Activated CD4-positive, alpha-beta T cell treated with anti-CD3 and anti-CD28 coated beads, Interleukin-2, amount 10 ng/mL, durations not matched to agents 7 days and 5 days (primary cell): ENCODE measurements at places on chromosomes 2 and 18. TPM values are rescaled to one million over a fixed set of nuclear protein-coding genes. Genes with fewer than 3 reads are reported as not detected.
A peak's percentile ranks its signal among the peaks of the same experiment; 100 is the strongest.

The MBD5 gene
- 51.7 TPM for total RNA-seq

- no peak overlapping the region for H3K27ac ChIP-seq
- H3K36me3 ChIP-seq = peaks cover 7% of the 10 kb centered on the region
- H3K27me3 ChIP-seq = no peaks in the 10 kb centered on the region
- no peak for DNase-seq
- no peak overlapping the region for H3K4me3 ChIP-seq
These were observed 37.6 kb downstream of the LMAN2L start for GRCh38 chr2:96702098-96702785.

- H3K27ac ChIP-seq = no peak overlapping the region
- no peaks in the 10 kb centered on the region for H3K36me3 ChIP-seq
- H3K27me3 ChIP-seq = peaks cover 12% of the 10 kb centered on the region
These were observed 142.1 kb downstream of the GFPT1 start for GRCh38 chr2:69244882-69245281.

The POLR1B gene
- 34.6 TPM for total RNA-seq

DNA sequence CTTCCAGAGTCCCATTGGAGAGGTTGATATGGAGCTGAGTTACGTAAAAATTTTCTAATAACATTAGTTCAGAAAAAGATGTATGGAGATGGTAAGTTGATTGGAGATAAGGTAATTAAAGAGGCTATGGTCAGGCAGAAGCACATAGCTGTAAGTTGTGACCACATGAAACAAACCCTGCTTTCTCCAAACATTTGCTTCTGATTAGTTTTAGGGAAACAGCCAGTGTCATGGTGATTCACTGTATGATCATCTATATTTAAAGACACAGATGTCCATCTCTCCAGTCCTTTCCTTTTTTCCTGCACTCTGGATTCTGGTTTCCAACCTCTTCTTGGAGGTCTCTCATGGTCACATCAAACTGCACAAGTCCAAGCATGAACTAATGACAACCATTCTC lies 1550.8 kb upstream of the PIK3C3 start:
- no peak for DNase-seq
- no peaks in the 10 kb centered on the region for H3K27me3 ChIP-seq
- no peak overlapping the region for H3K27ac ChIP-seq
- H3K4me1 ChIP-seq = no peaks in the 10 kb centered on the region

DNA sequence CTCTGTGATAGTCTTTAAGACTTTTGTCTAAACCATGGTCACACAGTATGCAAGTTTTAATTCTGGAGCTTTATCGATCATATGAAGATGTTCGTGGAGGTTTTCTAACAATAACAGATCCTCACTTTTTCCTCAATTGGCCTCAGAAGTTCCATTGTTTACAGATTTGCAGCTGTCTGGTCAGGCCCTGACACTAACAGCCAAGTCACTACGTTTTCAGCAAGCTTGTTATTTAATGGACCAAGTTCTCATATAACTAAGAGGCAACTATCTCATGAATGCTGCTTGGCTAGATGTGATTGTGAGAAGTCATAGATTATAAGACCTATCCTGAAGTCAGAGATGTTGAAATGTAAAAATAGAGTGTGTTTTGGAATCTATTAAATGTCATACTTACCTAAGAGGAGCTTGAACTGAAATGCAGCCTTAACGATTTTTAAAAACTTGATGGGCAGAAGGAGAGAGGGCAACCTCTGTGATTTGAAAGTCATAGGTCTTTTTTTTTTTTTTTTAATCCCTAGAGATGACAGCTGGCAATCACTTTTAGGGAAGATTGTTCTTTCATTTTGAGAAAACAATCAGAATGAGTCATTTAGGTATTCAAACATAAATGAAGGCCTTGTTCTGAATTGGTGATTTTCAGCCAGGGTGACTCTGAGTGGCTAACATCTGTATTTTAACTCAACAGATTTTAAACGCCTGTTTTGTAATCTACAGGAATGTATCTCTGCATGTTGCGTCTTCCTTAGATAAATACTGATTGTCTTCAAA lies 48.4 kb upstream of the NEMP2 start:
- H3K36me3 ChIP-seq = peaks cover 1% of the 10 kb centered on the region
- peaks cover 12% of the 10 kb centered on the region for H3K4me1 ChIP-seq
- H3K4me3 ChIP-seq = no peak overlapping the region
- no peak for DNase-seq
- H3K27ac ChIP-seq = no peak overlapping the region

The AKAIN1 gene
- total RNA-seq = not detected

GRCh38 chr2:105039559-105039958 lies 1.7 kb downstream of the MRPS9 start:
- H3K27ac ChIP-seq = peak overlapping the region; percentile 11
- H3K4me1 ChIP-seq = peaks cover 29% of the 10 kb centered on the region
- peak overlapping the region; percentile 14 for H3K4me3 ChIP-seq

DNA sequence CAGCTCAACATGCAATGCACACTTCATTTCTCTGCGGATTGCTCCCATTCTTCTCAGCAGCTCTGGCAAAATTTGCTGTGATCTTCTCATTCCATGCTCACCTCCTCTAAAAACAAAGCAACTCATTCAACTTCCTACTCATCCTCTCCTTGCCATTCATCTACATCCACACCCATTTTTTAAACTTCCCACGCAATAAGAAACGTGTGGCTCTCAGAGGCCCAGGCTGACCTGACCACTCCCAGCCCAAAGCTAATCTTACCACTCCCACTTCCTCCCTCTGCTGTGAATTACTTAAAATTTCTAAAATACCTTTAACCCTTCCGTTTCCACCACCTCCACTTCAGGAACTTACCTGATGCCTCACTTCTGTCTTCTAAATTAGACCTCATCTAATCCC lies 15.2 kb downstream of the ABCB11 start:
- no peaks in the 10 kb centered on the region for H3K4me1 ChIP-seq
- DNase-seq = no peak
- H3K27ac ChIP-seq = no peak overlapping the region
- H3K4me3 ChIP-seq = no peak overlapping the region
- H3K36me3 ChIP-seq = no peaks in the 10 kb centered on the region
- H3K27me3 ChIP-seq = peaks cover 7% of the 10 kb centered on the region

DNA sequence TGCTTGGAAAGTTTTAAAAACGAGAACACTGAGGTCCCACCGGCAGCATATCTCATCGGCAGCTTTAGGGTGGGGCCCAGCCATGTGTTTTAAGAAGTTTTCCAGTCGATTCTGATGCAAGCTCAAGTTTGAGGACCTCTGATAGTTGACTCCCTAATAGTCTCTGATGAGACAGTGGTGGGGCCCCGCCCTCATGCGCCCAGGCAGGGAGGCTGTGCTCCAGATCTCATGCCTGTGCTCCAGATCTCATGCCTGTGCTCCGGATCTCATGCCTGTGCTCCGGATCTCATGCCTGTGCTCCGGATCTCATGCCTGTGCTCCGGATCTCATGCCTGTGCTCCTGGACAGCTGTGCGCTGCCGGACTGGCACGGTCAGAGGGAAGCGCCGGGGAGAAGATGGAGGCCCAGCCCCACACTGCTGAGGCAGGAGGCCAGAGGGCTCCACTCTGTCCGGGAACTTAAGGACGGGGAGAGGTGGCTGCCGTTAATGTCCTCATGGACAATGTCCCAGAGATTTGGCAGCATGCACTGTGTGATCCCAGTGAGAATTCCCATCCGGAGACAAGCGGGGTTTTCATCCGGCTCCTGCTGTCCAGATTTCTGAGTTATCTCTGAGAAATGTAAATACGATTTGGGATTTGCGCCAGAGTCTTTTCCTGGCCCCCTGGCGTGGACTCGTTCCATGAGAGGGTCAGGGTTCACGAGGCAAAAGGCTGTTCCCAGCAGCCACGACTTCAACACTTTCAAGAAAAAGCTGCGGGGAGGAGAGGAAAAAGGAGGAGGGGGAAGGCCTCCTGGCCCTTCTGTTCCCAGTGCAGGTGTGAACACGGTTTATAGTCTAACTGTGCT lies 9.4 kb upstream of the COLEC11 start:
- no peak for DNase-seq
- no peak overlapping the region for H3K4me3 ChIP-seq
- peaks cover 5% of the 10 kb centered on the region for H3K4me1 ChIP-seq

GRCh38 chr2:162965191-162965590 lies 126.6 kb upstream of the KCNH7 start:
- no peaks in the 10 kb centered on the region for H3K36me3 ChIP-seq
- H3K4me1 ChIP-seq = no peaks in the 10 kb centered on the region
- H3K27ac ChIP-seq = no peak overlapping the region
- H3K4me3 ChIP-seq = no peak overlapping the region
- DNase-seq = no peak

GRCh38 chr2:69992310-69993047 lies 31.0 kb upstream of the ASPRV1 start:
- no peak overlapping the region for H3K27ac ChIP-seq
- no peak for DNase-seq
- peaks cover 1% of the 10 kb centered on the region for H3K36me3 ChIP-seq
- no peaks in the 10 kb centered on the region for H3K27me3 ChIP-seq
- H3K4me1 ChIP-seq = peaks cover 6% of the 10 kb centered on the region
